ENCODE measurements at places on chromosomes 2 and 18. TPM values are rescaled to one million over a fixed set of nuclear protein-coding genes. Genes with fewer than 3 reads are reported as not detected.

DNA sequence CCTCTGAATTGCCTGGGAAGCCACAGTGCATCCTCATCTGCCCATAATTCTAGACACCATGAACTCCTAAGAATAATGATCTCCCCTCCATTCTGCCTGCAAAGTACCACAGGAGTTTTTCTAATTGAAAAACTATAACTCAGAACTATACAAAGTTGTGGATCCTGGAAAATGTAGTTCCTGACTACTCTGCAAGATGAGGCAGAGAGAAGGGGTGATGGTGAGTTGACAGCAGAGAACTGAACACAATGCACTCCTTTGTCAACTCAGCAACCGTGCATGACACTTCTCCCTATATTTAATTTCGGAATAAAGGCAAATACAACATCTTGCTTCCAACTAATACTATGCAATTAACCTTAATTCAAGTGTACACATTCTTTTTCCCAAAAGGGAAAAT is 471.1 kb upstream of the FAM98A start:
- no peak for DNase-seq

Gene DLX1
- 0.09 TPM for total RNA-seq

- DNase-seq, result no peak
These were observed 2.1 kb downstream of the ASB1 start for GRCh38 chr2:238428866-238429265.

GRCh38 chr2:176421297-176422050 is 152.2 kb downstream of the MTX2 start:
- no peak for DNase-seq

GRCh38 chr2:204726831-204727230 is 181.6 kb downstream of the PARD3B start:
- DNase-seq, result no peak

DNA sequence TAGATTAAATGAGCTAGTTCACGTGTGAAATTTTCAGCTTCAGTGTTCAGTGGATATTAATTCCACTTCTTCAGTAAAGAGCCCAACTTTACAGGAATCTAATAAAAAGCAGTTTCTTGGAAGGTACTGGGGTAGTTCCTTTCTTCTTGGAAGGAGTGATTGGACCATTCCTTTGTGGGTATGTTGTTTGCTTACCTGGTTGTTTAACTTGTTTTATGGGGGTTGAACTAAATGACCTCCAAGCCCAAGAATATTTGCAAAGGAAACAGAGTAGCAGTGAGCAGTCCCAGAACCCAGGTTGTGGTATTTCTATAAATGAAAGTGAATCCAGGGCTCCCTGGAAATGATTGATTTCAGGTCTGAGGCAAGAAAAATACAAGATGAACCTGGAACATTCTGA is 31.4 kb downstream of the KCNJ13 start:
- DNase-seq, result no peak

Gene TRABD2A
- 9.0 TPM for total RNA-seq

Gene TMEM169
- total RNA-seq, result 0.36 TPM

DNA sequence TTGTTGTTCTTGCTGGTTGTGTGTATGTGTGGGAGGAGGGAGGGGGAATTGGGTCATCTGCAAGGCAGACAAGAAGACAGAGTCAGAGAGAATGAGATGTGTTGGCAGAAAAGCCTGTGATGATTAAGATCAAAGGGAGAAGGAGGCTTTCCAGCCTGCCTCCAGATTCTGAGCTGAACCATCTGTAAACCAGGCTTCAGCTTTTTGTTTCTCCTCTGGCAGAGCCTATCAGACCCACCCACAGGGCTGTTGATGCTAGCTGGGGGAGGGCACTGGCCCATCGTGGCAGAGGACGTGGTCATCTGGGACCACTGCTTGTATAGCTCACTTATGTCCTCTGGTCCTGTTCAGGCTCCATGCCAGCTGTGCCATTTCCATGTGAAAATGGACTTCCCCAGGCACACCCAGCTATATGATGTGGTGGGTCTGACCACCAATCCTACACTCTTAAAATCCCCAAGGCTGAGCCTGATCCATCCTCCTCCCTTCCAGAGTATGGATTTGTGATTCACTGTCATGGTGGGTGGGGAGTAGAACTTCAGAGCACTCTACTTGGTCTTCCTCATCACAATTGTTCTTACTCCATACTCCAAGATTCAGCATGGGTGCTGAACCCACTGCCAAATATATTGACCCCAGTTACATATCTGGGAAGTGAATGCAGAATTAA is 27.8 kb upstream of the COL6A3 start:
- no peak for DNase-seq

Gene RUFY4
- total RNA-seq, result 0.60 TPM

DNA sequence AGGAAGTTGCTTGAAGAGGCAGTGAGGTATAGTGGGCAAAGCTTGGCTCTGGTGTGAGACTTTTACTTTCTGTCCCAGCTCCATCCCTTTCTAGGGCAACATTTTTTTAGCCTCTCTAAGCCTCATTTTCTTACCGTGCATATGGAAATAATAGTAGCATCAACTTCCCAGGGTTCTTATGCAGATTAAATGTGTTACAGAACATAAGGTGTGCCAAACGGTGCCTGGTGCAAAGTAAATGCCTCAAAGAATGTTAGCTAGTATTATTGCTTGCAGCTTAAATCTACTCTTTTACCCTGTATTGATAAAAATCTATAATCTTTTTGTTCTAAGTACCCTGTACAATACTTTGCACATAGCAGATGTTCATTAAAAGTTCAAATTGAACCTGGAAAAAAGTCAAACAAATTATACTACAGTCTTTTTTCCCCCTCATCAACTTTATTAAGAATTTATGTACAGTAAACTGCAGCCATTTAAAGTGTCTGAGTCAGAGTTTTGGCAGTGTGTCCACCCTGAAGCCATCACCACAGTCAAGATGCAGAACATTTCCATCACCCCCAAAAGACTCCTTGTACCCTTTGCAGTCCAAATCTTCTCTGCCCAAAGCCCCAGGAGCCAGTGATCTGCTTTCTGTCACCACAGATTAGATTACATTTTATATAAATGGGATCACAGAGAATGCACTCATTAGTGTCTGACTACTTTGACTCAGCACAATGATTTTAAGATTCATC is 10.6 kb downstream of the MAPRE2 start:
- no peak for DNase-seq

DNA sequence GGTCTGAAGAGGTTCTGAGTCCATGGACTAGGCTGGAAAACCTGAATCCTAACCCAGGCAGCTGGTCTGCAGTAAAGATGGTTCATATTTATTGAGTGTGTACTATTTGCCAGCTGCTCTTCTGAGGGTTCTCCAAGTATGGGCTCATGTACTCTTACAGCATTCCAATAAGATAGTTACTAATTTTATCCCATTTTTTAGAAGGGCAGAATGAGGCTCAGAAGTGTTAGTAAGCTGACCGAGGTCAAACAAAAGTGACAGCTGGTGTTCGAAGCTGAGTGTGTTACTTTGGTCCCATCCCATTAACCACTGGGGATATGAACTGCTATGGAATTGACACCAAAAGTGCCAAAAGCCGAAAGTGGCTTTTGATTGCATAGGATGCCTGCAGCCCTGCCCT is 76.9 kb downstream of the CABLES1 start:
- DNase-seq, result no peak

DNA sequence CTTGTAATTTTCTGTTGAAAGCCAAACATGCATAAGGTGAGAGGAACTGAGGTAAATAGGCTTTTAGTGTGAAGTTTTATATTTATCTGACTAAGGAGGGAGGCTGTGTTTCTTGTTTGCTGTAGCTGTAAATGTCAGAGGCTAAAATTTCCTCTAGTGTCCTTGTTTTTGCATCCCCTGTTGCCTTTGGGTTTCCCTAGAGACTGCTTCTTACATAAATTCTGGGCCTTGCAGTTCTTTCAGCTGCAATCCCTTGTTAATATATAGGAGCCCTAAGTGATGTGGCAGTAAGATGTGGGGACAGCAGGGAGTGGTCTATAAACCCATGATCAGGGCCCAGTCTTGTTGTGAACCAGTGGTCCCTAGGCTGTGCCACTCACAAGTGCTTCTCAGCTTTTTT is 7.5 kb upstream of the IMP4 start:
- DNase-seq, result no peak

Gene IL36RN
- not detected for total RNA-seq

GRCh38 chr2:231672617-231673347 is 35.5 kb upstream of the PTMA start:
- DNase-seq, result no peak

- no peak for DNase-seq
These were observed 536.6 kb downstream of the LRRTM4 start for GRCh38 chr2:76985387-76986136.

Gene KIAA2012
- total RNA-seq, result 0.06 TPM

Gene ALKAL2
- 16.0 TPM for total RNA-seq

- peak; percentile 35 for DNase-seq
These were observed 87.5 kb downstream of the TFCP2L1 start for GRCh38 chr2:121197369-121198091.

DNA sequence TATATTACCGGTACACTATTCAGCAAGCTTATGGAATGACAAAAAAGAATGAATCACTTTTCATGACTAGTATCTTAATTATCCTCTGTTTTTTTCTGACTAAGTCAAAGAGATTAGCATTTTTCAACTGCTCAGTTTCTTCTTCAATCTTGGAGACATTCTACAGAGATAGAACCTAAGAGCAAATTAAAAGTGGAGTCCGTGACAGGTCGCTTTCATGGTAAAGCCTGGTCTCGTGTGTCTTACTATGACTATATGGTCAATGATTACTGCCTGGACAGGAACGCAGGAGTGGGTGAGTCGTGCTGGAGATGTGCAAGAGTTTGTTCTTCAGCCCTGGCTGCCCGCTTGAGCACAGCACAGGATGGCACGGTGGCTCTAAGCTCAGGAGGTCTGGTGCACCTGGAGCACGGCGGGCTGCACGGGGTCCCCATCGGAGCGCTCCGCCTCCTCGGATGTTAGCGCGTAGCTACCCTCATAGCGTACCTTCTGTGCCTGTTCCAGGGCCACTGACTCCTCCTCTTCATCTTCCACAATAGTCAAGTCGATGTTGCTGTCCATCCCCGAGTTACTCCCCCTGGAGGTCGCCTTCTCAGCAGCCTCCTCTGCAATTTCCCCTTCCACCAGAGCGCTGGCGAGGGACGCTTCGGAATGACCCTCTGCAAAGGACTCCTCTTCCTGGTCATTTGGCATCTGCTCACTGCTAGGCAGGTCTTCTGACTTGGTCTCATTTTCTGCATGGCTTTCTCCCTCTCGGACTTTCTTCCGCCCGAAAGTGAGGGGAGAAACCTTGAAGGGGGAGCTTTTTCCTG is 11.1 kb downstream of the CAVIN2 start:
- DNase-seq, result no peak

Gene INHBB
- total RNA-seq, result 6.7 TPM

DNA sequence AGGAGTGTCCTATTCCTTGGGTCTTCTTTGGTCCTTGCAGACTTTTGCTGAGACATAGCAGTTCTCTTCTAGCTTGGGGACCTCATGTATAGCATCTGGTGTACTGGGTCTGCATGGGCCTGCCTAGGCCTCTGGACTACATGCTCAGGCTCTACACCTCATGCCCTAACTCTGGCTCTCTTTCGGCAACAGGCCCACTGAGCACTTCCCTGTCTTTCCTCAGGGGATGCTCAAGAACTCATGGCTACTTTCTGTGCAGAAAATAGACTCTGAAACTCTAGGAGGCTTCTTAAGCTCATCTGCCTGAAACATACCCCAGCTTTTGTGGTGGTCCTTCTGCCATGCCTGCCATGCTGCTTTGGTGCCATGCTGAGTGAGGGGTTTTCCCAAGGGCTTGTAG is 21.5 kb upstream of the CPS1 start:
- DNase-seq, result no peak

Gene HOXD8
- total RNA-seq, result 3.7 TPM

Gene FAM124B
- total RNA-seq, result 17.0 TPM

GRCh38 chr2:74831693-74832530 is 2.0 kb upstream of the HK2 start:
- DNase-seq, result no peak

GRCh38 chr2:16012626-16013358 is 72.4 kb downstream of the MYCN start:
- DNase-seq, result no peak

GRCh38 chr18:4125627-4126230 is 329.4 kb downstream of the DLGAP1 start:
- no peak for DNase-seq

DNA sequence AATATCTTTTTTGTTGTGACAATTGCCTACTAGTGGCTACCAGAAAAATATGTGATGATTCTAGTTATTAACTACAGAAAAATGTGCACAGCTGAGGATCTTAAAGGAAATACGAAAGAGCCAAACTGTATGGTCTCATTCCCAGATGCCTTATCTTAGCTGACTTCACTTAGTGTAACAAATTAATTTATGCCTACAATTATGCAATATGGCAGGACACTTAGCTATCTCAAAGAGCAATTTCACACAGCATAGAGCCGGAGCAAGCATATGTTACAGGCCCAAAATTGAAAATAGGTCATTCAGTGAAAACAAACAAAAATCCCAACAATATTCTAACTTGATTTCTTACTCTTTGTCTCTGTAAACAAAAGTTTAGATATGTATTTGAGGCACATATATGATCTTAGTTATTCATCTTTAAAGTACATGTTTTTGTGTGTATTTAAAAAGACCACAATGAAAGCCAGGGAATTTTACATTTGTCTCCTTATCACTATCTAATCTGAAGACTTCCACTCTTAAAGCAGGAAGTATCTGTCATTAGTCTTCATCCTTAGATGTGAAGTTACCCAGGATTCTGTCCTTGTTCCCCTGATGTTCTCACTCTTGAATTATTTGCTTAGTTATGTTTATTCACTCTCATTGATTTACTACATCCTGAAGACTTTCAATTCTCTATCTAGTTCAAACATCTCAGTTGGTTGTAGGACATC is 1579.0 kb upstream of the NXPH2 start:
- no peak for DNase-seq

DNA sequence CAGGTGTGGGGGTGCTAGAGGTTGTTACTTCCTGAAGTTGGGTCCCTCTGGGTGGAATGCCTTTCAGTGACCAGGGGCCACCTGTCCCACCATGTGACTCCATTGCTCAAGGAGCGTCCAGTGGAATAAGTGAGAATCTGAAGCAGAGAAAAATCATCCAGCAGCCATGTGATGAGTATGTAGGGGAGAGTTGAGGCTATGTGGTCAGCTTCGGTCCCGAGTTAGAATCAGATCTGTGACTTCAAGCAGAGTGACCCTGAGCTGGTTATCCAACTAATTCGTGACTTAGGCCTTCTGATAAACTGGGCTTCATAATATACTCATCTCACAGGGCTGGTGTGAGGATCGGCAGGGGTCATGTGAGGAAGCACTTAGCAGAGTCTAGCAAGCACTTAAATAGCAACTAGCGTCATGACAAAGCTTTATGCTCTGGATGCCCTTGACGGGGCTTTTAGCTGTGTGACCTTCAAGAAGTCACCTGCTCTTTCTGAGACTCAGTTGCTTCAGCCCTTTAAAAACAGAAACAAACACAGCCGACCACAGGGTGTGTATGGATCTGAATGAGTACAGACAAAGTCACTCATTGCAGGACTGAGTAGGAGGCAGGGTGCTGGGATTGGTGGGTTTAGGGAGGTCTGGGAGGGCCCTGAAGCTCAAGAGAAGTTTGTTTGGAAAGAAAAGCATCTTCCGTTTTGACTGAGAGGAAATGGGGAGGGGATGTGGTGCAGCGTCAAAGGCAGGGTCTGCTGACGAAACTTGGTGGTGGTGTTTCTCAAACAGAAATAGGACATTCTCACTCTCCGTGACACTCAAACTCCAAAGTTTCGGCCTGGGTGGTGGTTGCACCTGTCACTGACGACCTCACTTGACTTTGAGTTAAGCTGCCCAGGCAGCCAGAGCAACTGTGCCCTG is 264.0 kb upstream of the CXCR4 start:
- DNase-seq, result no peak

Gene ACVR1C
- total RNA-seq, result 118 TPM

Gene MOGAT1
- 0.95 TPM for total RNA-seq

Measured in omental fat pad (tissue), 4 donors.